Stimulated activated CD8-positive, alpha-beta memory T cell treated with anti-CD3 and anti-CD28 coated beads, Interleukin-15, amount 100 ng/mL, for 4 hours (primary cell): ENCODE measurements at places on chromosomes 2 and 18.
A peak's percentile ranks its signal among the peaks of the same experiment; 100 is the strongest.

- DNase-seq = no peak
These were observed 365 bp downstream of the NDUFB3 start for GRCh38 chr2:201072201-201072530.

- no peak for DNase-seq
These were observed at the start of gene NCK2 for GRCh38 chr2:105744909-105745853. Gene NCK2, plus strand, starts transcription at chr2:105744912. Its CDS starts 110,152 bp downstream, at chr2:105855064.

DNA sequence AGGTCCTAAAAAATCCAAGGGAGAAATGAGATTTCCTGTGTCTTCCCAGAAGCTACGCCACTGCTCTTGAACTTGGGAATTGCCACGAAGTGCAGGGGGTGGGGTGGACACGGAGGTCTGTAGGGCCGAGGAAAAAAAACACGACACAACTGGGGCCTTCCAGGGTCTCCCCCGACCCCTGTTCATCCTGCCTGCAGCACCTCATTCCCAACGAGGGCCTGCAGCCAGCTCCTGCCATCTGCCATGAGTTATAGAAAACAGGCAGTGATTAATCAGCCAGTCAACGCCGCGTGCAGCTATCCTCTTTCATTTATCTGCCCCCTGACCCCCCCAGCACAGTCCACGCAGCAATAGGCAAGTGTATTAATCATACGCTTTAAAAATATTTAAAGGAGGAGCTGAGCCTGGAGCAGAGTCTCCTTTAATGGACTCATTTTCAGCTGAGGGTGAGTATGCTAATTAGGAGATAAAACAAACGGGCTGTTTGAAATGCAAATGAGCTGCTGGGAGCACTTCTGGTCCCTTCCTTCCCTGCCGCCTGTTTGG, 209.9 kb downstream of the TFCP2L1 start:
- no peak for DNase-seq

- DNase-seq = no peak
These were observed 116.0 kb downstream of the PLA2R1 start for GRCh38 chr2:159946326-159946999.

DNA sequence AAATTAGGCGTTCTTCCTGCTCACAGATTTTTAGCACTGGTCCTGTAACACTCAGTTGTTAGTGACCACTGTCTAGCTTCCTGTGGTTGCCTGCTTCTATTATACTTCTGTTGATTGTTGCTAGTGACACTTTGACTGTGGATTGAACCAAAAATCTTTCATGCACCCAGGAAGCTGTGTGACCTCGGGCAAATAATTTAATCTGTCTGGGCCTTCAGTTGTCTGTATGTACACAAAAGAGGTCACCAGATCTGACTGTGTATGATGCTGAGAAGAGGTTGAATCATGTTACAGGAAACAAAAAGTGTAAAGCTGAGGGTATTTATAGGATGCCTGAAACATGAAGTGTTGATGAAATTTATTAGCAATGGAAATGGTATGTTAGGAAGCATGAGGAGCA, 12.7 kb downstream of the ICOS start:
- DNase-seq = no peak

DNA sequence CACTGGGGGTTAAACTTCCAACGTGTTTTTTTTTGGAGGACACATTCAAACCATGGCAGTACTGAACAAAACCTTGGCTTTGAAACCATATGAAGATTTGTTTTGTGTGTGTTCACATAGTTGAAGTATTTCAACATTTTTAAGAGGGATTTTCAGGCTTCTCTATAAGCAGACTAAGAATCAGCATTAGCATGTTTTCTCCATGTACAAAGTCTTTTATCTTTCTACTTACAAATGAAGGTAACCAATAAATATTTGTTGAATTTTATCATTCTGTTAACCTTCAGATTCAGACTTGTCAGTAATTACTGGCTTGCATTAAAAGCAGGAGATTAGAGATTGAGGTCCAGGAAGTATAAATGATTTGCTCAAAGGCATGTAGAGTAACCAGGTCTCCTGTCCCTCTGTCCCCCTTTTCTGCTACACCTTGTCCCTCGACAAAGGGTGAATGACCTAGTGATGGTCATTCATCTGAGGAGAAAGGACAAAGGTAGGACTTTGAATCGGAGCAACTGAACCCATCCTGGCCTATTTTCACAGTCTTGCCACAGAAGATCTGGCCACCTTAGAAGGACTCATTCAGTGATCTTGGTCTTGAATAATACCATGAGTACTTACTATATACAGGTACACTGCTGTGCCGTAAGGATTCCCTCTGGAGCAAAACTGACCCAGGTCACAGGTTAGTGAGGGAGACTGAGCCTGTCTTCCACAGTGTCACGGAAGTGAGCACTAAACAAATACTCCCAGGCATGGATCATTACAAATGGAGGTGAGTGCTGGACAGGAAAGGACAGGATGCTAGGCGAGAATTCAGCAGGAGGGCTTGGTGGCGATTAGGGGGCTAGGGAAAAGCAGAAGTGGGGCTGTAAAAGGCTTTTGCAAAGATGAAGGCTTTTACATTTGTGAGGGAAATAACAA, 2.2 kb upstream of the MYCN start:
- no peak for DNase-seq

DNA sequence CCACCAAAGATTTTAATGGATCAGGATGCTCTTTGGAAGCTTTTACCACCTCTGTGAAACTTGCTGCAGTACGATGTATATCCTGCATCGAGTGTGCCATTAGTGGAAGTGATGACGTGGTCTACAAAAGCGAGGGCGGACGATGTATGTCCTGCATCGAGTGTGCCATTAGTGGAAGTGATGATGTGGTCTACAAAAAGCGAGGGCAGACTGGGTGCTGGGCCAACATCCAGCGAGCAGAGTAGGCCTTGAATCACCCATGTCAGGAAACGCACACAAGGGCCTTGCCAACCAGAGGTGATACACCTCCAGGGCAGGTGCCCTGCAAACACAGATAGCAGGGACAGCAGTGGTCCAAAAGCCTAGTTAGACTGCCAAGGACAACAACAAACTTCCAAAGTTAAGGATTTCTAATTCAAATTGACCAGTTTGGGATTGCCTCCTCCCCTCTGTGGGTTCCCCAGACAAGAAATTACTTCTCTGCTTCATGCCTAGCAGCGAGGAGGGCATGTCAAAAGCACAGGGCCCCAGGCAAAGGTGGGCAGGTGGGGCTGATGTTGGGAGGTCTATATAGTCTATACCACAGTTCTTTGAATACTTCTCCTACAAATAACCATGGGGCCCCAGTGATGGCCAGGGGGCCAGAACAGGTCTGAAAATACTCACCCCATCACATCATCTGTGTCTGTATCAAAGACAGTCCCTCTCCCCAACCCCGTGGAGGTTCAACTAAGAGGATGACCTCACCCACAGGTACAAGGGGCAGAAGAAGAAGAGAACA, 70.2 kb downstream of the ADD2 start:
- DNase-seq = no peak

GRCh38 chr2:68908392-68908970, 37.3 kb upstream of the BMP10 start:
- peak; percentile 63 for DNase-seq
